ENCODE measurements at places on chromosomes 13 and 19. TPM values are rescaled to one million over a fixed set of nuclear protein-coding genes. Genes with fewer than 3 reads are reported as not detected.

The CLEC11A gene
- not detected for total RNA-seq

The OR10H1 gene
- not detected for total RNA-seq

The KLF1 gene
- not detected for total RNA-seq

DNA sequence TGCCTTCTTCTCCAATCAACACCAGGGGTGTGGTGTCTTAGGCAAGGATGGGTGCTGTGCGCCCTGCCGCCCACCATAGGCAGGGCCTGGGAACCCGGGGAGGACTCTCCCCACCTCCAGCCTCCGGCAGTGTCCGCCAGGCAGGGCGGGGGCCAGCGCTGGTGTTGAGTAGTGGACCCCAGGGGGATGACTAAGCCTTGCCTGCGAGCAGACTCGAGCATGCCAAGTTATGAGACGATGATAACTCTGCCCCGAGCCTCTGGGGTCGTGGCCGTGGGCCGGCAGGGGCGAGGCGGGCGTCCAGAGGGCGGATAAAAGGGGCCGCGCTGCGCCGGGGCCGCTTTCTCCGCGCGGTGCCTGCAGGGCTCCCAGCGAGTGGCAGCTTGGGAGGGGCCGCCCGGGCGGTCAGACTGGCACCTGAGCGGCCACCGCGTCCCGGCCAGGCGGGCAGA, at the start of gene MEDAG:
Gene MEDAG, plus strand, starts transcription at position 340 of the 452 bp plus-strand sequence. CDS start 245 bp downstream, outside the sequence.
- peak; percentile 76 for DNase-seq

DNA sequence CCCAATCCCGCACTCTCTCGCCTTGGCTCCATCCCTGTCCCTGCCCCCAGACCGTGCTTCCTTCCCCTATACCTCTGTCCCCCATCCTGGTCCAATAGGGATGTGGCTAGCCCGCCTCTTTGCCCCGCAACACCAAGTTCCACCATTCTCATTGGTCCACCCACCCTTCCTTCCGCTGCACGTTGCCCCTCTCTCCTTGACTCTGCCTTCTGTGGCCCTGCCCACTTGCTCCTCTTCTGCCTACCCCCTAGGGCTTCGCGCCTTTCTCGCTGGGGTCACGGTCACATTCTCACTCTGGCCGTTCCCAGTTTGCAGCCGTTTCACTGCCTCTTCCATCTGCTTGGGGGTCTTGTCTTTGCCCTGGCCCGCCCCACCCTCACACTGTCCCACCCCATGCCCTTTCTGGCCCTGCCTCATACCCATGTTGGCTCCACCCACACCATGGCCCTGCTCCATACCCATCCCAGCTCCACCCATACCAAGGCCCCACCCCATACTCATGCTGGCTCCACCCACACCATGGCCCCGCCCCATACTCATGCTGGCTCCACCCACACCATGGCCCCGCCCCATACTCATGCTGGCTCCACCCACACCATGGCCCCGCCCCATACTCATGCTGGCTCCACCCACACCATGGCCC, 4.5 kb upstream of the ARHGAP45 start:
- no peak for DNase-seq

GRCh38 chr19:38095411-38096308, 128.4 kb downstream of the DPF1 start:
- peak; percentile 44 for DNase-seq

The PRKCSH gene
- 431 TPM for total RNA-seq

The IL11 gene
- total RNA-seq = 183 TPM

The CNN1 gene
- total RNA-seq = 236 TPM

- DNase-seq = no peak
Observed at GRCh38 chr13:51453959-51454703, 1.3 kb upstream of the INTS6 start.

The NLRP11 gene
- not detected for total RNA-seq

DNA sequence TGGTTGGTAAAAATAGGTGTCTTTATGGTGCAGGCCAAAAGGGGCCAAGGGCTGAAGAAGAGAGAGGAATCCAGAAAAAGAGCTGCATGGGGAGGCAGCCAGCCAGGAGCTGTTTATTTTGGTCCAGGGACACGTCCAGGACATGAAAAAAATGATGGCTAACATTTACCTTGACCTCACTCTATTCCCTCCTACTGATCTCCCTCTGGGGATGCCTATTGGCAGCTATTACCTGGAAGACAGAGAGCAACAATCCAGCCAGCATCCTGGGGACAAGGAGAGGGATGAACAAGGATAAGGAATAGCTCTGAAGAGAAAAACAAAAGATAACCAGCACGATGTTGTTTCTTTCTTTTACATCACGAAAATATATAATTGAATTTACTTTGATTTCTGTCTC, 1599.6 kb downstream of the SLITRK5 start:
- no peak for DNase-seq

GRCh38 chr19:45428384-45429231, 4.9 kb upstream of the ERCC1 start:
- DNase-seq = no peak

DNA sequence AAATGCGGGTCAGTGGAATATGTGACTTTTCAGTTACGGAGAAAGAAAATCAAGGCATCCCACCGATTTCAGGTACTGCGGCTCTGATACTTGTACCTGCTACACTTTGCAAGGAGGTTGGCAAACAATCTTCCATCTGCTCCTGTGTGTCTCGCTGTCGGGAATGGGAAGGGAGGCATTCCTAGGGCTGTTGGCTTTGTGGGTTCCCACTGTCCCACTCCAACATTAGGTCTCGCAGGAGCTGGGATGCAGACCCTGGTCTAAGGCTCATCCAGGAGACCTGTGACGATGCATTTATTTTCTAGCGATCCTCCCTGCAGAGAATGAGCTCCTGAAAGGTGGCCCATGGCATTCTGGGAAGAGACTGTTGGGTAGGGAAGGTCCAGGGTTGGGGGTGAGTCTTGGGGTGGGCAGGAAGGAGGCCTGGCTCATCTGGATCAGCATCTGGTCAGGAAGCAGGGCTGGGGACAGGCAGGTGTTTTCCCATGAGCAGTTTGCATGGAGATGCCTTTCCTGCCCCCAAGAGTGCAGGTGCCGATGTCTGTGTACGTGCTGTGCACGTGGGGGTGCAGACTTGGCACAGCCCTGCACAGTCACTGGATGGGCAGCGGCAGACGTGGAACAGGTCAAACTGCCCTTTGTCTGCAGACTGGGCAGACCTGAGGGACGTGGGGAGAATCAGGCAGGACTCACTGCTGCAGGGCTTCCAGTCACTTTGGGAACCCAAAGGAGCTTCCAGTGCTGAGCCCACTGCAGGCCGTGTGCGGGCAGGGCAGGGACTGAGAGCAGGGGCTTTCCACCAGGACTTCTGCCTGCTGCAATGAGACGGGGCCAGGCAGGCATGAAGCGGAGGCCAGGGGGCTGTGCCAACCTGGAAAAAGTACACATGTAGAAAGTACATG, 152.4 kb downstream of the TEX29 start:
- no peak for DNase-seq

GRCh38 chr19:11378319-11379189, 4.1 kb downstream of the SWSAP1 start:
- peak; percentile 77 for DNase-seq

DNA sequence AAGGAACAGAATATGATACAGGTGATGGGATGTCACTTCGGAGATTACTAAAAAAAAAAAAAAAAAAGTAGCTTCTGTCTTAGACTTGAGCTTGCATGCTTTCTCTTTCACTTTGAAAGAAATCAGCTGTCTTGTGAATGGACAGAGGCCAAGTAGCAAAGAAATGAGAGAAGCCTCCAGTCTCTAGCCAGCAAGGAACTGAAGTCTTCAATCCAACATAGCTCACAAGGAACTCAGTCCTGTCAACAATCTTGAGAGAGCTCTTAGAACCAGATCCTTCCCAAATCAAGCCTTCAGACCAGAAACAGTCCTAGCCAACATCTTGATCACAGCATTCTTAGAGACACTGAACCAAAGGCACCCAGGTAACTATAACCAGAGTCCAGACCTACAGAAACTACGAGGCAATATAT, 7.7 kb downstream of the N4BP2L2 start:
- peak; percentile 63 for DNase-seq

GRCh38 chr19:38224014-38224862, at the start of gene DPF1:
Gene DPF1 (minus strand): TSS chr19:38224222. CDS start chr19:38224142, 80 bp downstream.
- peak; percentile 36 for DNase-seq

The PSG3 gene
- total RNA-seq = 0.34 TPM

DNA sequence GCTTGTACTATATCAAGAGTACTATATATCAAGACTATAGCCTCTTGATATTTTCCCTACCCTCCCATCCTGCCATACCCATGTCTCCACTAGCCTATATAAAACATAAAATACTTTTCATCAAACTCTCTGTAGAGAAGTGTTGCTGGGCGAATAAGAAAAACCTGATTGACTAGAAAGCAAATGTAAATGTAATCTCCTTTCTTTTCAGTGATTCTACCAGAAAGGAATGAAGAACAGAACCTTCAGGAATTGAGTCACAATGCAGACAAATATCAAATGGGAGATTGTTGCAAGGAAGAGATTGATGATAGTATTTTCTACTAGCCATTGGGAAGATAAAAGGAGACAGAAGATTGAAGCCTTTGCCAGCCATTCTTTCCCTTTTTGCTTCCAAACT, 89.2 kb downstream of the KCNRG start:
- DNase-seq = peak; percentile 56

DNA sequence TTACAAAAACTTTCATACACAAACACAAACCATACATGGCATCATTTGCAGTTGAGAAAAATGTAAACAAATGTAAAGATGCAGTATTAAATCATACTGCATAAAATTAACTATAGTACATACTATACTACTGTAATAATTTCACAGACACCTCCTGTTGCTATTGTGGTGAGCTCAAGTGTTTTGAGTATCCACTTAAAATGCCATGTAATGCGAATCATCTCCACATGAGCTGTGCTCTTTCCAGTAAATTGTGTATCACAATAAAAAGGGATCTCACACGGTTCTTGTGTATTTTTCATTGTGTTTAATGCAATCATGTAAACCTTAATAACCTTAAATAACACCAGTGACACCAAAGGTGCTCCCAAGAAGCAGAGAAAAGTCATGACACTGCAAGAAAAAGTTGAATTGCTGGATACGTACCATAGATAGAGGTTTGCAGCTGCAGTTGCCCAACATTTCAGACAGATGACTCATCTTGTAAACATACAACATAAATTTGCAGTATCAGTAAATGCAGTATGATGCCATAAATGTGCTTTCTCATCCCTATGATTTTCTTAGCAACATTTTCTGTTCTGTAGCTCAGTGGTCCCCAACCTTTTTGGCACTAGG, 166.6 kb downstream of the RAP2A start:
- DNase-seq = peak; percentile 41

DNA sequence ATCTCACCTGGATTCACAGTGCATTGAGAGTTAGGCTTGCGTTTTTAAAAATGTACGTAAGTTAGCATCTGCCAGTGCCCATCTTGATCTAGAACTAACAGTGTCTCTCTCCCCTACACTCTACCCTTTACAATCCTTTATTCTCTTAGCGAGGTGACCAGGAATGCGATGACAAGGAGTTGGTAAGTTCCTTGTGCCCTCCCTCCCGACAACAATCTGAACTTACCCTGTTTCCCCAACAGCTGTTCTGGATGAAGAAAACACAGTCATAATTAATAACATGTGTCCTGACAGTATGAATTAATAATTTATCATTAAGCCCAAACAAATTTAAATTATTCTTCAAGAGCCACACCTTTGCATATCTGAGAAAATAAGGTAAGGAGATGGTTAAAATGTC, 6.3 kb downstream of the TSHZ3 start:
- DNase-seq = no peak

- DNase-seq = no peak
Observed at GRCh38 chr19:47486900-47487299, 2.9 kb upstream of the KPTN start.

The ZNF416 gene
- 9.3 TPM for total RNA-seq

- peak; percentile 34 for DNase-seq
Observed at GRCh38 chr13:108302279-108302678, 32.8 kb downstream of the TNFSF13B start.

DNA sequence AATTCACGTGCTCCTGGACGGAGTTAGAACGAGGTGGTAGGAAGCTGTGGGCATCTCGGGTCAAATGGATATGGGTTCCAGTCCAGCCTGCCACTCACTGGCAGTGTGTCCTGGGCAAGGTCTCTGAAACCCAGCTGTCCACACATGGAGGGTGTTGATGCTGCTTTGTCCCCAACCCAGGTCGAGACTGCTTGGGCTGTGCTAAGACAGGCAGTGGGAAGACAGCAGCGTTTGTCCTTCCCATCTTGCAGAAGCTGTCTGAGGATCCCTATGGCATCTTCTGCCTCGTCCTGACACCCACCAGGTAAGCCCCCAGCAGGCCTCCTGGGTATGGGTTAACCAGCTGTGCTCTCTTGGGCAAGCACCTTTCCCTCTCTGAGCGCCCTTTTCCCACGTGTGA, 885 bp downstream of the DDX49 start:
- no peak for DNase-seq

The IGFL2 gene
- total RNA-seq = 9.8 TPM

GRCh38 chr19:28971049-28971448, 241.9 kb downstream of the UQCRFS1 start:
- no peak for DNase-seq

DNA sequence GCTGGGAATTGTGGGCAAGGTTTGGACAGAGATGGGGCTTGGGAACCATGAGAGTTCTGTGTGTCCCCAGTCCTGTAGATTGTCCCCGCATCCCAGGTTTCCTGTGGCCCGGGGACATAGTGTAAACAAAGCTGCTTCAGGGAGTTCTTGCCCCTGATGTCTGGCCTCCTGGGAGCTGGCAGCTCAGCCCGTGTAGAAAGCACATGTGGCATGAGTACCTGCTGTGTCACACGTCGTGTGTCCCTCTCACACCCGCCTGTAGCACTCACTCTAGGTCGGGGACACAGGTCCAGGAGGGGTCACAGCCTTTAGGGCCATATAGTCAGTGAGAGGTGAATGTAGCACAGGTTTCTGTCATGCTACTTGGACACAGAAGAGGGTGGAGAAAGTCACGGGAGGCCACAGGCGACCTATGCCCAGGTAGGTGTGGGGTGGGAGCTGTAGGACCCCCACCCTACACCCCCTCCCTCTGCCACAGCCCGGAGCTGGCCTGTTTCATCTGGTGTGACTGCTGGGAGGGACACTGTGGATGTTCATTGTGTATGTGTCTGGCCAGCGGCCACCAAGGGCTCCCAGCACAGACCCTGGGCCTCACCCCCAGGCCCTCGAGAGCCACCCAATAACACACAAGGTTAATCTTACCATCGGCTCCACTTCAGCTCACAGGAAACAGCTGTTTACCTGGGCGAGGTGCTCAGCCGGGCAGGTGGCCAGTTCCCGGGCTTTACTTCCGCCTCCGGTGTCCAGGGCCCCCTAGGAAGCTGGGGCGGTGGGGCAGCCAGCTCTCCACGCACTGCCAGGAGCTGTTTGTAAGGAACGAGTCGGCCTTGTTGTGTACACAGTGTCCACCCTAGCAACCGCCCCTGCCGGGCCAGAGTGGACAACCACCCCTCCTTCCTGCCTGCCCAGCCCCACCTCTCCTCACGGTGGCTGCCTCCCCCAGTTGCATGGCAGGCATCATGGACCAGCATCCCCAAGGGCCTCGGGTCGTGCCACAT, 49.7 kb downstream of the COMP start:
- no peak for DNase-seq

- DNase-seq = no peak
Observed at GRCh38 chr19:17227798-17228367, 1.9 kb downstream of the OCEL1 start.

The SLC27A1 gene
- total RNA-seq = 10.5 TPM
